Stimulated activated CD4-positive, alpha-beta T cell treated with anti-CD3 and anti-CD28 coated beads, Interleukin-15, amount 100 ng/mL, for 24 hours (primary cell): ENCODE measurements at places on chromosomes 2 and 18.
A peak's percentile ranks its signal among the peaks of the same experiment; 100 is the strongest.

DNA sequence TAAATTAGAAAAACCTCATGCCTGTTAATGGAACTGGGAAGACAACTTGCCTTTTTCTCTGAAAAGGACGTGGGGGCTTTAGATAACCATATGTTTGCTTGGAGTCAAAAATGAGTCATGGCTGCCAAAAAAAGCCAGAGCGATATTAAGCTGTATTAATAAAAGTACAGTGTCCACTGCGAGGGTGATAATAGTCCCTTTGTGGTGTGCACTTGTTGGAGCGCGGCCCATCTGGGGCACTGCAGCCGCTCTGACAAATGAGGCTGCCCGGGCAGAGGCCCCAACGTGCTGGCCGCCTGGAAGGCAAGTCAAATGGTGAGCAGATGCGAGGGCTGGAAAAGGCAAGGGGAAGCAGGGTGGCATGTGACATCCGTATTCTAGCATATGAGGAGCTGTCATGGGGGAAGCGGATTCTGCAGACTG, 103.3 kb upstream of the NCK2 start:
- no peak for DNase-seq

DNA sequence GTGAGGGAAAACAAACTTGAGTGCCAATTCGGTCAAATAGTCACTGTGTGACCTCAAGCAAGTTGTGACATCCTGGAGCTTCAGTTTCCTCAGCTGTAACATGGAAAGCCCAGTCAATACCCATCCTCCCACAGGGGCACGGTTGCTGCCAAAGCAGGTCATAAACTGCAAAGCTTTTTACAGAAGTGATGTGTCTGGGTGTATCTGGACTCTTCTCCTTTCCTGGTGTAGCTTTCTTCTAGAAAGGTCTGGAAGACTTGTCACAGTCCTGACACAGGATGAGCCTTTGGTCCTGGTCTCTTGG, 4.2 kb upstream of the AFF3 start:
- no peak for DNase-seq

GRCh38 chr18:57618910-57619309, 2.7 kb downstream of the NARS1 start:
- DNase-seq, result no peak

DNA sequence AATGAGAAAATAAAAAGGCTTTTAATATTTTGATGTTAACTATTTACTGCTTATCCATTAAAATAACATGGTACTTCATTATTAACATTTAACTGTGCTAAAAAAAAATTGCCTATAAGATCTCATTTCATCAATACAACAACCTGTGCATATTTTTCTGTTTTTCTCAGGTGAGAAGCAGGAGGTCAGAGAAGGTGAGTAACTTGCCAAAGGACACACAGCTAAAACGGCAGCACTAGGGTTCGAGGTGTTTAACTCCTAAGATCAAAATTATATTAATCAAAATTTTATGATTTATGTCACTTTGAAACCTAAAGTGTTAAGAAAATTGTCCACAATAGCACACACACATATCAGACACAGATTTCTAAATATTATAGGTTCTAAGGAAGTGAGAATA, 366.0 kb downstream of the TGIF1 start:
- no peak for DNase-seq

DNA sequence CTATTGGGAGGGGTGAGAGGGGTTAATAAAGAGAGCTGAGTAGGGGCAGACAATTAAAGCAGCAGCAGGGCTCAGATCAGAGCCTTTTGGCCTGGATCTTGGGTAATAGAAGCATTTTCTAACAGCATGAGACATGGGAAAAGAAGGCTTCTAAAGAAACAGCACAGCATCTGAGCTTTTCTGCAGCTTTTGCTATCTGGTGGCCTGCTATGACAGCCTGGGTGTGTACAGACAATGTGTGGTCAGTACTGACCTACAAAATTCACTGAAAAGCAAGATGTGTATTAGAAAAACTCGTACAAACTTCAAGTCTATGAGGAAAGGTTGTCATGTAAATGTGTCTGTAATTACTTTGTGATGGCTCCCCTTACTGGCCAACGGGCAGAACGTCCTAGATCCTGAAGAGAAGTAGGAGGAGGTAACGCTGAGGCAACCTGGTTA, 95.6 kb downstream of the GALNT3 start:
- DNase-seq, result peak; percentile 4

- DNase-seq, result no peak
Measured at GRCh38 chr2:173631127-173631460, 276.4 kb downstream of the CDCA7 start.

- DNase-seq, result peak; percentile 32
Measured at GRCh38 chr2:237322564-237322963, 91.4 kb downstream of the COL6A3 start.

GRCh38 chr2:177783835-177784744, 288.5 kb downstream of the PDE11A start:
- DNase-seq, result no peak

GRCh38 chr2:233988581-233988980, 61.9 kb upstream of the SPP2 start:
- DNase-seq, result no peak

DNA sequence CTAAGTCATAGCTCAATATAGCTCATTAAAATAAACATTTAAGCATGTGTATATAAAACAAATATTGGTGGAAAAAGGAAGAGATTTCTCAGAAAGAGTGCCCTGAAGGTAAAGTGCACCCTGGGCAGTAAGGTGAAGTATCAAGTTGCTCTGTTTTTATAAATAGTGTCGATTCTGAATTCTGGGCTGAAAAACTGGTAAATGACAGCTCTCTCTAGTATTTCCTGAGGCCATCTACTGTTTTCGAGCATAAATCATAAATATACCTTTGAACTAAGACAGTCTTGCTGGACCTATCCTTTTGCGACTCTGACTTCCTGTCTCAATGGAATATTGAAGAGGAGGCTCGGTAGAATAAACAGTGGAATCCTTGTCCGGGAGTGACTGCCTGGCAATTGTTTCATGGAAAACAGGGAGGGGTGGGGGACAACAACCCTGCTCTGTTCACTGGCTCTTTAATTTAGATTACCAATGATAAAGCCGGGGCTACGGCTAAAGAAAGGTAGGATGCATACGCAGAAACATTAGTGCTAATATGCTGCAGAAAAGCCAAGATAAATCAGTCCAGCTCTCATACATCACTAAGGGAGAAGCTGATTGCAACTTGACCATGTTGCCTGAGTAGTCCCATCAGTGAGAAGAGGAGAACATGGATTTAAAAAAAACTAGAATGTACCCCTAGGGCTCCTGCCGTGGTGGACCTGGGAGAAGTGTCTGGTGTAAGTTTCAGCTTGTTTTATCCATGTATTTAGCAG, 124.1 kb downstream of the RAPGEF4 start:
- DNase-seq, result no peak

- DNase-seq, result no peak
Measured at GRCh38 chr2:184767059-184767458, 168.7 kb downstream of the ZNF804A start.

- no peak for DNase-seq
Measured at GRCh38 chr18:52069201-52069600, 270.8 kb upstream of the DCC start.

- DNase-seq, result peak; percentile 43
Measured at GRCh38 chr2:70851704-70852103, 16.1 kb upstream of the CD207 start.

DNA sequence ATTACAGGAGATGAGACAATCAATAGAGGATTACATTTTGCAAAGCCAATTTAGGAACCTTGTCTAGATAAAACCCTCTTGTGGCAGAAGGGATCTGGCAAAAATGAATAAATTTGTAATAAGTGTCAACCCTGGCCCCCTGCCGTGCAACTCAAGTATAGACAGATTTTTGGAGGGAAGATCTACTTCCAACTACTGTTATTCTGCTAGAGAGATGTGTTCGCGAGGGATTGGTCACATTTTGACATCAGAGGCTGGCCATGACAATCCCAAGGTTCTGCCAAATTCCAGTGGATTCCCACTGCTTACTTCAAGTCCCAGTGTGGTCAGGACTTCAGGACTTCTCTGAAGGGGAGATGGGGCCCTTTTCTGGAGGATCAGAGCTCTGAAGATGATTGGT, 192.6 kb downstream of the SH3RF3 start:
- DNase-seq, result no peak

GRCh38 chr2:113167962-113168340, 5.8 kb upstream of the PSD4 start:
- no peak for DNase-seq

DNA sequence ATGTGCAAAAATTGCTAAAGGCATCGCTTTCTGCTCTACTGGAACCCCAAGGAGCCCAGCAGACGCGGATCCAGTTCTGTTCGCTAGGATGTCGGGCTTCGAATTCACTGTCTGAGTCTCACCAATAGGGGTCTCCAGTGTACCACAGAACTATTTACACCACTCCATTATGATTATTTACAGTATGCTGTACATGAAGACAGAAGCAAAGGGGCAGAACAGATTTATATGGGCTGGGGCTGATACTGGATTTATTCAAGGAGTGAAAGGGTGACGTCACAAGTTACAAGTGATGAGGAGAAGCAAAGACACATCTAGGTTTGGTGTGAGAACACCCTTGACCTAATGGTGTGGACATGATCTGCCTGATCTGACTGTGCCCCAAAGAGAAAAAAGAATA, 185.3 kb upstream of the ATP5MC3 start:
- DNase-seq, result peak; percentile 18

DNA sequence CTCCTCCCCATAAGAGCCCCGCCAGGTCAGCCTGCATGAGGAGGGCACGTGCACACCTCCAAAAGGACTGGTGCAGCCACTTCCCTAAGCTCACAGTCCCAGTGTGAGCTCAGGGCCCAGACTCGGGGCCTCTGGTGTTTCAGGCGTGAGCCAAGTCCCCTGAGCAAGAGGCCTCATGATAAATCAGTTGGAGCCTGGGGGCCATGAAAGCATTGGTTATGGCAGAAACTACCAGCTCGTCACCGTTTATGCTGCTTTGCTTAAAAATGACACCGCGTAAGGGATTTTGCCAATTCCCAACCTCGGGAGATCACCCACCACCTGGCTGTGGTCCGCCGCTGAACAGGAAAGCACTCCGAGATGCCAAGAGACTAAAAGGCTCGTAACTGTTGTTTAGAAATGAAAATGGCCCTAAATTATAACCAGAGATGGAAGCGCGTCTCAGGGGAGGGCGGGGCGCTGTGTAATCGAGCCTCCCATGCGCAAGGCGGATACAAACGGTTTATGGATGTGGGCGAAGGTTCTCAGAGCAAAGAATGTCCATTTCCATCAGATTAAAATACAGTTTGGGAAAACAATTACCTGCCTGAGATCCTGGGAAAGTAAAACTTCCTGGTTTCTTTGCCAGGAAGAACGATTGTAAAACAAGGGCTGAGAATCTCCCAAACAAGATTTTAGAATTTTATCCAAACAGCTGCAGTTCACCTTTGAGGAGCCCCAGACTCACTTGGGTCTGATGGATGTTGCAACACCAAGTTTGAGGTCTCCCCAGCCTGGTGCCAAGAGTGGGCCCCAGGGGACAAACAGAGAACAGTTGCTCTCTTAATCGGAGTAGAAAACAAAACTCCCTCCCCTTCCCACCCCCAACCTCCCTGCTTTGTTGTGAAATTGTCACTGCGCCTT, 141.4 kb downstream of the BCL2 start:
- DNase-seq, result no peak

- DNase-seq, result no peak
Measured at GRCh38 chr2:40097691-40098385, 318.8 kb upstream of the THUMPD2 start.

- peak; percentile 23 for DNase-seq
Measured at GRCh38 chr2:102366406-102367112, 11.0 kb downstream of the IL18R1 start.

DNA sequence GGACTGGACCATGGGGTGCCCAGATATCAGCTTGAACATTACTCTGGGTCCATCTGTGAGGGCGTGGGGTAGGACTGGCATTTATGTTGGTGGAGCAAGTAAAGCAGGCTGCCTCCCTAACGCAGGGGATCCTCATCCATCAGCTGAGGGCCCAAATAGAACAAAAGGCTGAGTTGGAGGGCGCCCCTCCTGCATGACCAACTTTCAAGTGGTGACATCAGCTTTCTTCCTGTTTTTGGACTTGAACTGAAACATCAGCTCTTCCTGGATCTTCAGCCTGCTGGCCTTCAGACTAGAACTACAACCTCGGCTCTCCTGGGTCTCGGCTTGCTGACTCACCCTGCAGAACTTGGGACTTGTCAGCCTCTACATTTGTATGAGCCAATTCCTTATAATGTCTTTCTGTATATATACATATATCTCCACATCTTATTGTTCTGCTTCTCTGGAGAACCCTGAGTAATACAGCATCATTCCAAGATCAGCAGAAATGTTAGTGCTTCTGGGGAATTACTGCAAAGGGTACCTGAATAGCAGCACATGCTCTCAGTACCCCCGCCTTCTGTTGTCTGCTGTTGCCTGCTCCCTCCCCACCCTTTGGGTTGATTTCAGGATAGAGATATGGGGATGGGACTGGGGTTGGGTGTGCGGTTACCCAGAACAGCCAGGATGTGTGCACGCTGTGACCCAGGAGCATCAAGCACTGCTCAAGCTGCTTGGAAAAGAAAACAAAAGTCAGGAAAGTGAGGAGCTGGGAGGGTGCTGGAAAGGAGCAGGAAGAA, 20.0 kb downstream of the TMEM127 start:
- DNase-seq, result no peak

- no peak for DNase-seq
Measured at GRCh38 chr18:55508651-55509050, 79.3 kb downstream of the TCF4 start.

- DNase-seq, result no peak
Measured at GRCh38 chr2:217489145-217489960, 513.4 kb downstream of the TNS1 start.

DNA sequence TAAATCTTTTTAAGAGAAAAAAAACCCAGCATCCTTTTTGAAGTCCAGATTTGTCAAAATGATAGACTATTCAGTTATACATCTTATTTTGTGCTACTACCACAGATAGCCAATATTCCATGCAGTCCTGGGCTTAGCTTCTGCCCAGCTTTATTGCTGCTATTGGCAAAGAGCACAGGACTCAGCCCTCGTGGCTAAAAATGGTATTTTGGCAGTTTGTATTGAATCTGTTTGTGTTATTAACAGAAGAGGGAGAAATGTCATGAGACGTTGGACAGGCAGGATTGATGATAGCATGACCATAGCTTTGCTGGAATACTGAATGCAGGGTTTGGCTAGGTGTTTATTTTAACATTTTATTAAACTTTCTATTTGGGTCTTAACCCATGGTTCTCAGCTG, 19.4 kb downstream of the ELAC1 start:
- no peak for DNase-seq

DNA sequence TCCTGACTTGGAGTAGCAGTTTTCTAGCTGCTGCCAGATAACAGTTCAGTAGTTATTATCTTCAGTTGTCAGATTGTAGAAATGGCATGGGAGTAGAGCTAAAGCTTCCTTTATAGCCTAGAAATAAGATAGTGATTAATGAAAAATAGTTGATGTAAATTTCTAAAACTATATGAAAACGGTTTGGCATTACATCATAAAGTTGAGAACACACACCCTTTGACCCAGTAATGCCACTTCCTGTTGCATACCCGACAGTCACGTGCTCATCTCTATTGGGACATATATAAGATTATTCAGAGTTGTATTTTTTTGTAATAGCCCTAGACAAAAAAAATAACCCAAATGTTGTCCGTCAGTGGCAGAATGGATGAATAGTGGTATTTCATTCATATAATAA, 39.4 kb upstream of the ASB1 start:
- no peak for DNase-seq
